ENCODE measurements at places on chromosomes 6 and 20.
A peak's percentile ranks its signal among the peaks of the same experiment; 100 is the strongest.

GRCh38 chr6:54266400-54266923 is 41.8 kb upstream of the TINAG start:
- no peak for DNase-seq

DNA sequence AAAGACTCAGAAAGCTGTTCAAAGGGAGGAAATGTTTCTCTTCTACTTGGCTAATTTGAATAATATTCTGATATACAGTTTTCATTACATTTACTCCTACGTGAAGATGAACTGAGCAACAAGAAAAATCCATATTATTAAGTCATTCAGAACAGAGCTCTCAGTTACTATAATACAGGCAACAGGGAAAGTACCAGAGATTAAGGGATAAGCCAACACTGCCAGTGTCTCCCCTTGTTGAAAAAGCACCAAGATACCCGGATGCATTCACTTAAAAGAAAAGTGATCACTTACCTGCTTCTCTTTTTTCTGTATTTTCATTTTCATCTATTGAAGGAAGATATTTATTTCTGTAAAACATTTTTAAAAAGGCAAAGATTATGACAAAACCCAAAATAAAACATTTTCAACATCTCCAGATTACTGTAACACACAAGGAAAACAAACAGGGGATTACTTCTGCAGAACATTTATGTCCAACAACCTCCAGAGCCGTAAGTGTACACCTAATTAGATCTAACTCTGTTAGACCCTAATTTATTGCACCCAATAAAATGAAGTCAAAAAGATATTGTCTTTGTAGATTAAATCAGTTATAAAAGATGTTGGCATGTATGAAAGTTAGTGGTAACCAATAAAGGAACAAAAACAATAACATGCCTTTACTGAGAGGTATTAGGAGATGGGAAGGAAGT is 67.0 kb downstream of the CHD6 start:
- DNase-seq, result no peak

DNA sequence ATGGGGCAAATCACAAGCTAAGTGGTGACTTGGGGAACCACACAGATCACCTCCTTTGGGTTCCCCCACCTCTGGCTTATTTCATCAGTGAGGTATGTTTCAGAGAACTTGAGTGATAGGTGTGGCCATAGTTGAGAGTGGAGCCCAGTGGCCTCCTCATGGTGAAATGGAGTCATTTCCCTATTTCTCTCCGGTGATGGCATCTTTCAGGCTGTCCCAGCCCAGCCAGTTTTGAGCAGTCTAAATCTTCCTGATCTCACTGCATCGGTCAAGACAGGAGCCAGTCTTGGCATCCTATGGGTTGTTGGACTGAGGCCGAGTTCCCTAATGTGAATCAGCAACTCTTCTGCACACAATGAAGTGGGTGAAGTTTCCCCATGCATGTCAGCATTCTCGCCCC is 132.4 kb downstream of the EYA2 start:
- no peak for DNase-seq

DNA sequence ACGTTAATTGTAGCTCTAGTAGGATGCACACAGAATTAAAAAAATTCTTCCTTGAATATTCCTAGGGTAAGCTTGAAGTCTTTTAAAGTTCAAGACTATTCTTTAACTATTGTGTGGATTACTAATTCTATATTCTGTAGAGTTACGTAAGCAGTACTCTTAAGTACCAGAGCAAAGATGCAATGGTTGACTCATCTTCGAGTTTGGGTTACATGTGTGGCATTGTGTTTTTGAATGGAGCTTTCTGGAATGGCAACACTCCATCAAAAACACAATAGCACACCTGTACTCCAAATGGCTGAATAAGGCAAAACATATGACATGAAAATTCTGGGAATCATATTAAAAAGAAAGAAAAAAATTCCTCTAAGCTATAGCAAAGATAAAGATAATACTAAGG is 33.5 kb upstream of the CEP162 start:
- no peak for DNase-seq

DNA sequence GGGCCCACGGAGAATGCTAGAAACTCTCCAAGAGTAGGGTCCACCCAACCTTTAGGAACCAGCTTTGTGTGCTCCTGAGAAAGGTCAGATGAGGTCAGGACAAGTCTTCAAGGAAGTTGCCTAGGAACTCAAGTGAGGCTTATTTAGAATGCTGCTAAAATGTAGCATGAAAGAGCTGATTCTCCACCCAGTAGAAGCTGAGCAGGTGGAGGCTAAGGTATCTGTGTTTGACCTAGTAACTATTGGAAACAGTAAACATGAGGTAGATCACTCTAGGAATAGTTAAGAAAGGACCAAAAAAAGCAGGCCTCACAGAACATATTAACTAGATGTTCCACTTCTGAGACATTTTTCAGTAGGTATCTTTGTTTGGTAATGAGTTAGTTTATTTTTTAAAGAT is 13.9 kb downstream of the CEP43 start:
- DNase-seq, result no peak

DNA sequence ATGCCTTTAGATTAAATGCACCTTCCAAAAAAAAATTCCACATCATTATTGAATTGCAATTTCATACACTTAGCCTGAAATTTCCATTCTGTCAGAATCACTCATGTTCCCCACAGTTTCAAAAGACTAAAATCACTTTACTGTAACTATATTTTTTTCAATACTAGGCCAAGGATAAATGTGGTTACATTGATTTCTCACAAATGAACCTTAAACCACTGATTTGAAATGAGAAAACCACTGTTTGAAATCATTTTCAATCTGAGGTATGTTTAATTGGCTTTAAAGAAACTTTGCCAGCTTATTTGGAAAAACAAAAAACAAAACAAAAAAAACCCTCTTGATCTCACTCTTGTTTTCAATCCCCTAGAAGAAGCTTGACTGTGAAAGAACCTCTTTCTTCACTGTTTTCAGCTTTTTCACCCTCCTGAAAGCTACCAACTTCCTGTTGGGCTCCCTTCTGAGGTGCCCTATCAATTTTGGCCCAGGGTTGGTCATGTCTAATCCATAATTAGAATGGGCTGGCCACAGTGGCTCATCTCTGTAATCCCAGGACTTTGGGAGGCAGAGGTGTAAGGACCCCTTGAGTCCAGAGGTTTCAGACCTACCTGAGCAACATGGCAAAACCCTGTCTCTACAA is 242.5 kb downstream of the ADGRG6 start:
- no peak for DNase-seq

- peak; percentile 20 for DNase-seq
These were observed 101.4 kb downstream of the LRRC1 start for GRCh38 chr6:53896196-53896595.

DNA sequence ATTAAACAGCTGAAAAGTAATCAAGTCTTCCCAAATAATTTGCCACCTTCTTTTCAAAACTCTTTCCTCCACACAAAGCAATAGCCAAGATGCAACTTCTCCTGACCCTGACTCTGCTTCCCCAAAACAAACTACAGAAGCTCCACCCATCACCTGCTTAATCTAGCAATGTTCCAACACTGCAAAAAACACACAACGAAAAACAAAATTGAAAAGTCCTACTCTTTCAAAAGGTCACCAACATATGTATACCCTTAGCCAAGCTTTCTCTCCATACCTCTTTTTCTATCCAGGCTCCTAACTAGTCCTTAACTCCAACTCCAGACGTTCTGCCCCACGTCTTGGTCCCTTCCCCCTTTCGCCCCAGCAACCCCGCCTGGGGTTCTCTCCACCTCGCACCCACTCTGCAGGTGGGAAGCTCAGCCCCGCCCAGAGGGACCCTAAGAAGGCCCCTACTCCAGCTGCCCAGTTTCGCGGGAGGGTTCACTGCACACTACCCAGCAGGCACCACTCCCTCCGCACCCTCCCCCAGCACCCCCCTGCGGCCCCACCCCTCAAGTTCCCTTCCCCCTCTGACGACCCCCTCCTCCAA is 717 bp downstream of the CSNK2A1 start:
- DNase-seq, result no peak

- DNase-seq, result no peak
These were observed 68.0 kb upstream of the QKI start for GRCh38 chr6:163346497-163346961.

DNA sequence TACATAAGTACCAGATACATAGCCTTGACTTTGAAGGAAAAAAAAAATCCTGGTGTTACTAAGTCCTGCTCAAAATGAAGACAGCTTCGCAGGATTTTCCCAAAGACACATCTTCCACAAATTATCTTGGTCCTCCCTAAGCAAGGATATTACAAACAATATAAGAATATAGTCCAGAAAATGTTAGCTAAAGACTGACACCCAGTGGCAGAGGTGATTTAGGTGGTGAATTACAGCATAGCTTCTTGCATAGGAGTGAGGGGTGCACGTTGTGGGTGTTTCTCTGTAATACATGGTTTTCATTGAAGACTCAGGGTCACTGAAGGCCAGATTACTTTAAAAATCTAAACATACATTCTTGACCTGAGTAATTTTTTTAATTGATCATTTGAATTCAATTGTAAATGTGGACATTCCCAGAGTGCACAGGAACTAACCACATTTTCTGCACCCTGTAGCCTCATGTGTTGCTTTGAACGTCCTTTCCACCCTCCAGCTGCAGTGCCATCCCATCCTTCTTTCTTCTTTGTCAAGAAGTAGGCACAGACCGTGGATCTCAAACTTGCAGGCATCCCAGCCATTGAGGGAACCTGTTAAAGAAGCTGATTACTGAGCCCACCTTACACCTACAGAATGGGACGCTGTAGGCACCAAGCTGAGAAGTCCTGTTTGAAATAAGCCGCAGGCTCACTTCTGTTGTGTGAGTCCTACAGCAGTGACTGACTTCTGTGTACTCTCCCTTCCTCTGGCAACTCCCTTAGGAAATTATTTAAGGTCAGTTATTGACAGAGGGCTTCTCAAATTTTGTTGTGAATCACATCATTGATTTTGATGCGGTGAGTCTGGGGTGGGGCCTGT is 102.6 kb downstream of the PERP start:
- DNase-seq, result no peak

GRCh38 chr6:170286246-170286933 is 4.5 kb downstream of the DLL1 start:
- no peak for DNase-seq

DNA sequence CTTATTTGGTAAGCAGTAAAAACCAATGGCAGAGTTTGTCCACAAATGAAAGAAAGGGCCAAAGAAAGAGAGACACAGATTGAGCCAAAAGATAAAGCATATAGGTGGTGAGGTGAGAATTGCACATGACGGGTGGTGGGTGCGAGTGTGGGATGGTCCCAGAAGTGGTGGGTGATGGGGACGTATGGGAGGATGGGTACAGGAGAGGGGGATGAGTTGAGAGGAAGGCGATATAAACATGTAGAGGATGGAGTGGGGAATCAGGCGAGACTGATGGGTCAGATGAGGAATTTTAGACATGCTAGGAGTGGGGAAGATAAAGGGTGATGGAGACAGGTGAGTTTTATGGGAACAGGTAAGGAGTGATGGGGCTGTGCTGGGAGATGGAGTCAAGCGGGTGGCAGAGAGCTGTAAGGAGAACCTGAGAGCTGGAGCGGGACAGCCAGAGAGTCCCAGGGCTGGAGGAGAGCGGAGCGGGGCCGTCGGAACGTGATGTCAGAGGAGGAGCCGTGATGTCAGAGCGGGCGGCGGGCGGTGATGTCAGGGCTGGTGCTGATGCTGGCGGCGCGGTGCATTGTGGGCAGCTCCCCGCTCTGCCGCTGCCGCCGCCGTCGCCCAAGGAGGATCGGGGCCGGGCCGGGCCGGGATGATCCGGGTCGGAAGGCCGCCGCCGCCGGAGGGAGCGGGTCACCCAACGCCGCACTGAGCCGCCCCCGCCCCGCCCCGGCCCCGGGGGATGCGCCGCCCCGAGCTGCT is at the start of gene TTBK1:
TSS of gene TTBK1 (plus strand) at position 574 of the 756 bp plus-strand sequence. CDS start 3,180 bp downstream, outside the sequence.
- DNase-seq, result no peak

DNA sequence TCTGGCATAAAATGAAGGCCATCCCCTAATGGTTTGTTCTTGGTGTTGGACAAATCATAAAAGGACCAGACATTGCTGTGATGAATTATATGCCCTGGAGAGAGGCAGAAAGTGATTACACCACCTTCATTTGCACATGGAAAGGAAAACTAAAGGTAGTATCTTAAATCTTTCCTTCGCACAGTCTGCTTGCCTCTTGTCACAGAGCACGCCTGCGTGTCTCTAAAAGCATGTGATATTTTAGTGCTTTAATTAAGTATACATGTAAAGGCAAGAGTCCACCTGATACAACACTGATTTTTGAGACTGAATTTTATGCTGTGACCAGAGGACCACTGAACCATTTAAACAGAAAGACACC is 28.8 kb upstream of the PLAGL1 start:
- no peak for DNase-seq

DNA sequence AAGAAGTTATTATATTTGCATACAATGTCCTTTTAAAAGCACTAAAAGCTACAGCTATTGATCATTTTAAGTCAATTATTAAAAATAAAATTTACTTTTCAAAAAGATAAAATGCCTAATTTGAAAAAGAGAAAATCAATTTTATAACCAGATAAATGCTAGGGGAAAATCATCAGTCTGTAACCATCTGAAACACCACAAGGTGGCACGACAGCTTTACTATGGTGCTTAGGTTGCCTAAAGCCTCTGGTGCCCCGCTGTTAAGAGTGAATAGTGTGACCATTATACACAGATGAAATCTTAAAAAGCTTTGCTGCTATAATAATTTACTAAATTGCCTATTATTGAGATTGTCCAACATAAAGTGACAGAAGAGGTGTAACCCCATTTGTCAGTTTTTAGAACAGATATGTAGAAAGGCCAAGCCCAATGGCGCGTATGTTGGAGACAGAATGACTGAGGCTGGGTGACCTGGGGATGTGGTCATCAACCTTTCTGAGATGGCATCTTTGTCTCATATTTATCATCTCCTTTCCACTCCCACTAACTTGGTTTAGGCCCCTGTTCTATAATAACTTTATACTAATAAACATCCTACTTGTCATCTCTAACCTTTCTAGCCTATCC is 100.8 kb downstream of the MOXD1 start:
- peak; percentile 35 for DNase-seq

GRCh38 chr20:13809855-13810254 is 25.0 kb downstream of the NDUFAF5 start:
- DNase-seq, result no peak

DNA sequence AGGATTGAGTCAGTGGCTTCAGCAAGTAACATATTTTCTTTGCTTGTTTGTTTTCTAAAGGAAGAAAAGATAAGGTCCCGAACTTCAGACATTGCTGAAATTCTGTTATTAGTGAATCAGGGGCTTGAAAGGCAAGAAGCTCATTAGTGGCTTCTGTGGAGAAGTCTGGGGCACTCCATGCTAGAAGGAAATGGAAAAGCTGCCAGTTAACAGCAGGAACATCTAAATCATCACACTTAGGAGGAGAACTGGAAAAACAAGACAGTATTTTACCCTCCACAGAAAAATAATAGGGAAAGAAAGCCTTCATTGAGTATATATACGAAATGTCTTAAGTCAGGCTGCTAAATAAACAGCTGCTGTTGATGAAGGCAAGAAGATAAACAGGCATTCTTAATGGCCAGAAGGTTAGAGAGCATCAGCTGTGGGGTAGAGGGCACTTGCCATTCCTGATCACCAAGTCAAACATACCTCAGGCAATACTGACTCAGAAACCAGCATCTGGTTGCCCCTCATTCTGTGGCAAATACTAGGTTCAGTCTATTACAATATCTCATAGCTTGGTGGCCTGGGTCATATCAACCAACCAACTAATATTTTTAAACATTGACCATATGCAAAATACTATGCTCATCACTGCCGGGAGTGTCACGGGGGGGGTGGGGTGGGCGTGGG is 143.2 kb upstream of the TENT5A start:
- peak; percentile 84 for DNase-seq

- DNase-seq, result no peak
These were observed 448.9 kb downstream of the COL12A1 start for GRCh38 chr6:74756923-74757322.

GRCh38 chr6:163872335-163872734 is 457.8 kb downstream of the QKI start:
- DNase-seq, result peak; percentile 85

GRCh38 chr6:85361643-85362014 is 88.3 kb upstream of the NT5E start:
- DNase-seq, result no peak
